ENCODE measurements at places on chromosomes 7 and 10. TPM values are rescaled to one million over a fixed set of nuclear protein-coding genes. Genes with fewer than 3 reads are reported as not detected.
A peak's percentile ranks its signal among the peaks of the same experiment; 100 is the strongest.

DNA sequence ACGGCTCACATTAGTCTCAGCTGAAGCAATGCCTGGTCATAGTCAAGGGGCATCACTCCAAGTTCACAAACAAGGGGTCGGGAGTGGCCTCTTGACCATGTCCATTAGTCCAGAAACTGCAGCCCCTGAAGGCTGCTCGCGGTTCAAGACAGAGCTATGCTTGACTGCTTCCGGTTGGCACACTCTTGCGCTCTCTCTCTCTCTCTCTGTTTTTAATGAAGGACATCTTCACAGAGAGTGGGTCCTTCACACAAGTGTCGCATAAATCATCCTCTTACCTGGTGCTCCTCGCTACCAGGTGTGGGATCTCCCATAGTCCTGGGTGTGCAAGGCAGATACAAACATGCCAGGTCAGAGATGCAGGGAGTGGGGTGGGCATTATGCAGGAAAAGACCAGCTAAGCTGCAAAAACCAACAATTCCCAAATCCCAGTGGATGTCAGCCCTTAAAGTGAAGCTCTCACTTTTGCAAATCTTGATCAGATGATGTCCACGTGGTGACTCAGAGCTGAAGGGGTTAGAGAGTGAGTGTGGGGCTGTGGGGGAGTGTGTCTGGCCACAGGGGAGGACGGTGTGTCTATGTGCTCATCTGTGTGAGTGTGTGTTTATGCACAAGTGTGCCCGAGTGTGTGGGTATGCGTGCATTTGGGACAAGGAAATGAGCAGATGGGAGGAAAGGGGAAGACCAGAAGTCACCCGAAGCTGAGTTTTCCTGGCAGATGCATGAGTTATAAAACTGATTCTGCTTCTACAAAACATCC lies 83.7 kb upstream of the PPP2R2D start:
- no peak for DNase-seq

DNA sequence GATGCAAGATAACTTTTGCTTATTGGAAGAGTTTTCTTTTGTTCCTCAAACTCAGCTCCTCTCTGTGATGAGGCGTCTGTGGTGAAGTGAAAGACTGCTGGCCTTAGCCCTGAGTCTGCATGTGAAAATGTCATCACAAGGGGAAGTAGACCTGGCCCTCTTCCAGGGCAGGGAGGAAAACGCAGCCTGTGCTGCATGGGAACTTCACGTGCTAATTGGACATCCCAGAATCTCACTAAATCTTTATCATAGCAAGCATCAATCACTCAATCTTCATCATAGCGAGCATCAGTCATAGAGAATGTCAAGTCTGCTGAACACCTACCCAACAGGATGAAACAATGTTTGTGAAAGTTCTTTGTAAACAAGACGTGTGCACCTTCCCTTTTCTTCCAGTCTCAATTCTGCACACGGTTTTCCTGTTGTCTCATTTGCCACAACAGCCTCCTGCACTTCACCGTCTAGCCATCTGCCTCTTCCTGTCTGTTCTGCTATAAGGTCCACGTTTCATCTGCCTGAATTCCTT lies 314.6 kb downstream of the FRMD4A start:
- peak; percentile 35 for DNase-seq

DNA sequence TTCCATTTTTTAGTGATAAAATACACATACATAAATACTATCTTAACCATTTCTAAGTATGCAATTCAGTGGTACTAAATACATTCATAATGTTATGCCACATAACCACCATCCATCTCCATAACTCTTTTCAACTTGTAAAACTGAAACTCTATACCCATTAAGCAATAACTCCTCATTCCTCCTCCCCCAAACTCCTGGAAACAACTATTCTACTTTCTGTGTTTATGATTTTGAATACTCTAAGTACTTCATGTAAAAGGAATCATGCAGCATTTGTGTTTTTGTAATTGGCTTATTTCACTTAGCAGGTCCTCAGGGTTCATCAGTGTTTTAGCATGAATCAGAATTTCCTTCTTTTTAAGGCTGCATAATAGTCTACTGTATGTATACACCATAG lies 131.8 kb downstream of the TES start:
- no peak for DNase-seq

DNA sequence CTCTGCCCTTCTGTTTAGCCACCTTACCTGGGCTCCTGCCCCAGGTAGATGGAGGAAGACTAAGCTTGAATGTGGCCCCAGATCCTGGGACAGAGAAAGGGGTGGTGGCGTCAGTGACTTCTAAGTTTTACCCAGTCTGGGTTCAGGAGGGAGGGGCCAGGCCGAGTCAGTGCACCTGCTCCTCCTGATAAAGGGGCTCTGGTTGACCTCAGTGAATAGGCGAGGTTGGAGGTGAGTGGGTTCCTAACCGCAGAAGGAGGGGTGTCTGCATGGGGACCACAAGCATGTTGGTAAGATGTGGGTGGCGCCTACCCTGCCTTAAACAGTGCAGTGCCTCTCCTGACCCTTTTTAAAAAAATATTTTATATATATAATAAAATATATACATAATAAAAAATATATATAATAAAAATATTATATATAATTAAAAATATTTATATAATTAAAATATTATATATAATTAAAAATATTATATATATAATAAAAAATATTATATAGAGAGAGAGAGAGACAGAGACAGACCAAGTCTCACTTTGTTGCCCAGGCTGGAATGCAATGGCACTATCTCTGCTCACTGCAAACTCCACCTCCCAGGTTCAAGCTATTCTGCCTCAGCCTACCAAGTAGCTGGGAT lies 97.3 kb upstream of the GTF2I start:
- no peak for DNase-seq

DNA sequence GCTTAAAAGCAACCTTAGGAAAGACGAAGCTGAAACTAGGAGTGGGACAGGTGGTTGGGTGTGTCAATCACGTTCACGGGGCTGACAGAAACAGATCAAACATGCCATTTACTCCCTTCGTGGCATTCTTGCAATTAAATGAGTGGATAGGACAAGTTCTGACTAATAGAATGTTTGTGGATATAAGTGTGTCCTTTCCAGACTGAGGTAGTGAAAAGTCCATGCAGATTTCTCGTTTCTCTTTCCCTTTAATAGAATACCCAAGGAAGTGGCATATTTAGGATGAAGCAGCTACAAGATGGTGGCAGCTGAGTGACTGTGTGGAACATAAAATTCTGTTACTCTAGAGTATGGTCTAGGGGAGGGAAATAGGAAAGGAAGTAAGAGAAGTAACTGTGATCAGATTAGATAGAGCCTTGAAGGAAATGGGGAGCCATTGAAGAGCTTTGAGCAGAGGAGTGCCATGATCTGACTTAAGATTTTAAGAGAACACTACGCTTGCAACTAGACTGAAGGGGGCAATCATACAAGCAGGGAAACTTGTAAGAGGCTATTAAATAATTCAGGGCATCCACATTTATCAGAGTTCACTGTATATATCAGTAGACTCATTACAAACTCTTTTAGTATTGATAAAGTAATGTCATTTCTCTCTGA lies 46.3 kb upstream of the HYAL4 start:
- DNase-seq: no peak

DNA sequence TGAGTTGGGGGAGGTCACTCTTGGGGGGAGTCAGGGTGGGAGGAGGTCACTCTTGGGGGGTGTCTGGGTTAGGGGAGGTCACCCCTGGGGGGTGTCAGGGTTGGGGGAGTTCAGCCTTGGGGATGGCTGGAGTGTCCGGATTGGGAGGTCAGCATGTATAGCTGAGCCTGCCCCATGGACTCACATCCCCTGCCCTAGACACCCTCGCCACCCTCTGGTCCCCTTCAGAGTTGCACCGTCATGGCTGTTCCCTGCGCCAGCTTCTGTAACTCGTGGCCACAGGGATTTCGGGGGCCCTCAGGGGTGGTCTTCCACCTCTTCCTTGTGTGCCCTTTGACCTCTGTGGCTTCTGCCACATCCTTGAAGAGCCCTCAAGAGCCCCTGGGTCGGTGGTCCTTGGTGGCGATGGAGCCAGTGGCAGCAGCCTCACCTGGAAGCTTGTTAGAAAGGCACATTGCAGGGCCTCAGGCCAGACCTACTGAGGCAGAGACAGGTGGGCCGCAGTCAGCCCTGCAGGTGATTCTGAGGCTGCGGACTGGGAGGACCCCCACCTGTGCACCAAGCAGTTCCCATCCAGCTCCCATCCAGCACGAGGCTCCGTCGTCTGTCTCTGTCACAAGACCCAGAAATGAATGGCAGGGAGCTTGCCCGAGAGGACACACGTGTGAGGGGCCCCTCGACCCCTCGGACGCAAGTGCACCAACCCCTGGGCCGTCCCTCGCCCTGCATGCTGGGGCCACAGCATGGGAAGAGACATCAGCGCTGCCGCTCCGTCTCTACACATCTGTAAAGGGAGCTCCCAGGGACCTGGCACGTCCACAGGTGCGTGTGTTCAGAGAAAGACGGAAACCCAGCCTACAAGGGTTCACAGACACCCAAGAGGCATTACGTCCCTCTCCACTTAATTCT lies 44.7 kb upstream of the SUN1 start:
- no peak for DNase-seq

DNA sequence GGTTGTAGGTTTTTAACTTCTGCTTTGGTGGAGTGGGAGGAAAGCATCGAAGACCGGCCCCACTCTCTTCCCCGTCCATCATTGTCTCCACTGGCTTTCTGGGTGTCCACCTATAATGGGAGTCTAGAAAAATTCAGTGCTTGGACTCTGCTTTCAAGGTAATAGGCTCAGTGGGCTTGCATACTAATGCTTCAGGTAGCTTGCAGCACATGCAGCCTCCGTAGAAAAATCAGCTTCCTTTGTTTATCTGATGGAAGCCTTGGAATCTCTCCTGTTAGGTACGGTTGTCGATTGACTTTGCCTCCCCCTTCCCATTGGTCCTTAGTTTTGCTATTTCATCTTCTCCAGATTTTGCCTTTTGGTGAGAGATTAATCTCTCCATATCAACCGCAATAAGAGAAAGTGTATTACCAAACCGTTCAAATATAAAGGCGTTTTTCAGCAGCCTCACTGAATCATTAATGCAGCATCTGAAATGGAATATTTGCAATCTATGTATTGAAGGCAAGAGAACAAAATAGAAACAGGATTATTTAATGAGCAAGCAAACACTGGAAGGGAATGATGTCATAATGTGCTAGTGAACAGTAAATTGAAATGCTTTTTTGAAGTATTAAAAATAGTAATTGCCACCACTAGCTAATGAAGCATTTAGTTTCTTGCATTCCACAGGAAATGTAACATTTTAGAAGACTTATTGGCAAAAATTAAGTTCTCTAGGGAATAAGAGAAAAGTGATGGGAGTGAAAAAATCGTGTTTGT lies 944 bp downstream of the AVL9 start:
- DNase-seq: no peak

DNA sequence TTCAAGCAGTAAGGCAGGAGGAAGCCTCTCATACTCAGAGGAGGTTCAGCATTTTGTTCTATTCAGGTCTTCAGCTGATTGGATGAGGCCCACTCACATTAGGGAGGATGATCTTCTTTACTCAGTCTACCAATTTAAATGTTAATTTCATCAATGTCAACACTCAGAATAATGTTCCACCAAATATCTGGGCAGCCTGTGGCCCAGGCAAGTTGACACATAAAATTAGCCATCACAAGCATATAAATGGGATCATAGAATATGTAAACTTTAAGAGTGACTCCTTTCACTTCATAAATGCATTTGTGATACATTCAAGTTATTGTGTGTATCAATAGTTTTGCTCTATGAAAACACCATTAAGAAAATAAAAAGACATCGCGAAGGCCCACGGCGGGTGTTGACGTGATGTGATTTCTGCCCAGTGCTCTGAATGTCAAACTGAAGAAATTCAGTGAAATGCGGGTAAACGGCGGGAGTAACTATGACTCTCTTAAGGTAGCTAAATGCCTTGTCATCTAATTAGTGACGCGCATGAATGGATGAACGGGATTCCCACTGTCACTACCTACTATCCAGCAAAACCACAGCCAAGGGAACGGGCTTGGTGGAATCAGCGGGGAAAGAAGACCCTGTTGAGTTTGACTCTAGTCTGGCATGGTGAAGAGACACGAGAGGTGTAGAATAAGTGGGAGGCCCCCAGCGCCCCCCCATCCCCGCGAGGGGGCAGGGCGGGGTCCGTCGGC lies 536.1 kb upstream of the AUTS2 start:
- no peak for DNase-seq

- DNase-seq: no peak
These were observed 94.8 kb downstream of the CALN1 start for GRCh38 chr7:72317341-72317740.

DNA sequence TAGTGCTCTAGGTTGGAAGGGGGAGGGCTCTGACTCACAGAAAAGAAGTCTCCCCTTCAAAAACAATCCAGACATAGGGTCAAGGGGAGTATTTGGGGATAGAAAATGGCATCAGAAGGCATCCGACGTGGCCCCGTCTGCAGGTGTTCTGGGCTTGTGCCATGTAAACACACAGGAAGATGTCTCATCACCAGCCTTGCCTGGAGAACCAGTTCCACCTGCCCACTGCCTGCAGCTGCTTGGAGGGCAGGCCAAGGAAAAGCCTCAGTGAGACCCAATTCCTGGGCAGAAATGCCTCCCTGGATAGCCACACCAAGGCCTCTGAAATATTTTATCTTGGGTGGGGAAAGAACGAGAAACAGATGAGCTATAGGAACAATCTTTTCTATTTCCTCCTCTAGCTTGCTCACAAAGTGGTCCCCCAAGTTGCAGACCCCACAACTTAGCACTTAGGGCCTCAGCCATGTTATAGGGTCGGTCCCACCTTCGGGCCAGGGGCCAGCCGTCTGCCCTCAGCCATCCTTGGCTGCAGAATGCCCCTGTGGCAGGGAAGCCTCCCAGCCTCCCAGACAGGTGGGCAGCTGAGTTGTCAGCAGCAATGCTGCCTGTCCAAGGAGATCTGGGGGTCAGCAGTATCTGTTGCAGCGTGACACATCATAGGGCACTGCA lies 54.3 kb upstream of the ECHDC3 start:
- no peak for DNase-seq

DNA sequence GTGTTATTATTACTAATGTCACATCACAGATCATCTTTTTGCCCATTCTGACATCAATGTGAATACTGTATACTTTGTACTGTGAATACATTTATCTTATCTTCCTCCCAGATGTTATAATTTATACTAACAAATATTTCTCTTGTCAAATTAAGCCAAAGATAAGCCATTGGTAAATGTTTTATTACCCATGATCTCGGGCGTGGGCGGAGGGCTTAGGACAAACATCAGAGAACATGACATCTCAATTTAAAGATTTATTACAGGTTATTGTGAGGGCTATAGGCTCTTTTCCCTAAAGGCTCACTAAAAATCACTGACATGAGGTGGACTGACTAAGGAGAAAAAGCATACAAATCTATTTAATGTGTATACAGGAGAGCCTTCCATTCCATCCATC lies 58.2 kb upstream of the DGKB start:
- no peak for DNase-seq

- DNase-seq: no peak
These were observed 42.2 kb downstream of the HK1 start for GRCh38 chr10:69320521-69320920.

The PLAU gene
- not detected for total RNA-seq
